WTC11 (cell line): ENCODE measurements at places on chromosomes 2 and 18.
A peak's percentile ranks its signal among the peaks of the same experiment; 100 is the strongest.

DNA sequence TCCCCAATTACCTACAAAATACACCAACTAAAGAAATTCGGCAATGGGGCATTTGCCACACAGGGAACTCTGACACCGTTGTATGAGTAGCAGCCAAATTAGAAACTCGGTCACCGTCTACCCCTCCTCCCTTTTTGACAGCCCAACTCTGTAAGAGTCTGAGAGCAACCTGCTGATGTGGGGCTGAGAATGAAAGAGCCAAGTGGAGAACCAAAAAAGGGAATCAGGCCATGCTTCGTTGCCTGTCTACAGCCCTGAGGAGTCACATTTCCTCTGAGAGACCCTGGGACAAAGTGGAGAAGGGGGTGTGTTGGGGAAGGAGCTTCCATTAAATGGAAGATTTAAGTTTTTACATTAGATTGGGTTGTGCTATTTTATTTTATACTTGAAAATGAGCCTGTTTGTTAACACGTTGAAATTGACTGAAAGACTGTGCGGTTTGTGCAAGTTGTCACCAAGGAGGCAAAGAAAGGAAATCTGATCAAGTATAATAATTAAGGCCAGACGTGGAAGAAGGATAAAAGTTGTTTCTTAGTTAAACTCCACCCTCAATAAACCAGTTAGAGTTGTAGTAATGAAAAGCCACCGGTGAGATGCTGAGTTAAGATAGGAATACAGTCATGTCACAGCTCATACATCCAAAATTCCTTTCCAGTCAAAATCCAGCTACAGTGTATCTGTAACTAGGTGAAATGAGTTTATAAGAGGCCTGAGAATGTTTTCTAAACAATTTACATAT, 131.7 kb upstream of the CREB1 start:
- no peak overlapping the region for H3K4me3 ChIP-seq
- H3K27me3 ChIP-seq, result no peaks in the 10 kb centered on the region
- no peak overlapping the region for H3K27ac ChIP-seq
- H3K36me3 ChIP-seq, result no peaks in the 10 kb centered on the region

DNA sequence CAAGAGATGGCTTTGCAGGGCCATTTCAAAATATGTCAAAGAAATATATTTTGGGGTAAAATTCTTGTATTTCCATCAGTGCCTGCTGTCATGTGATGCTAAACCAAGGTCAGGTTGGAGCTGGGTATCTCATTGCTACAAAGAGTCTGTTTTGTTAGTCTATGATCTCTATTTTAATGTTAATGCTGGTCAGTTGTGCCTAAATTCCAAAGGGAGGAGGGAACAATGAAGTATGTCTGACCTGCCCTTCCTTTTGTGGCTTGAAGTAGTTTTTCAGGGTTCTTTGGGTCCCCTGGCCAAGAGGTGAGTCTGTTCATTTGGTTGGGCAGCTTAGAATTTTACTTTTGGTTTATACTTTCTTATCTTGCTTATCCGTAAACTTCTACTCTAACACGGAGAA, 61.6 kb upstream of the DYNAP start:
- DNase-seq, result no peak
- H3K36me3 ChIP-seq, result peaks cover 13% of the 10 kb centered on the region
- peaks cover 6% of the 10 kb centered on the region for H3K27me3 ChIP-seq
- H3K4me1 ChIP-seq, result peaks cover 67% of the 10 kb centered on the region
- H3K27ac ChIP-seq, result peak overlapping the region; percentile 98

- no peak overlapping the region for H3K4me3 ChIP-seq
- H3K4me1 ChIP-seq, result no peaks in the 10 kb centered on the region
- H3K36me3 ChIP-seq, result peaks cover 31% of the 10 kb centered on the region
- no peaks in the 10 kb centered on the region; the same call in 1 of the 2 replicates for H3K27me3 ChIP-seq
- H3K27ac ChIP-seq, result no peak overlapping the region
Observed at GRCh38 chr2:116859708-116860107, 954.8 kb upstream of the DDX18 start.

GRCh38 chr2:240898731-240899467, 2.9 kb upstream of the MAB21L4 start:
- no peaks in the 10 kb centered on the region for H3K27me3 ChIP-seq
- DNase-seq, result no peak
- H3K36me3 ChIP-seq, result peaks cover 3% of the 10 kb centered on the region
- H3K4me3 ChIP-seq, result no peak overlapping the region
- H3K27ac ChIP-seq, result no peak overlapping the region

DNA sequence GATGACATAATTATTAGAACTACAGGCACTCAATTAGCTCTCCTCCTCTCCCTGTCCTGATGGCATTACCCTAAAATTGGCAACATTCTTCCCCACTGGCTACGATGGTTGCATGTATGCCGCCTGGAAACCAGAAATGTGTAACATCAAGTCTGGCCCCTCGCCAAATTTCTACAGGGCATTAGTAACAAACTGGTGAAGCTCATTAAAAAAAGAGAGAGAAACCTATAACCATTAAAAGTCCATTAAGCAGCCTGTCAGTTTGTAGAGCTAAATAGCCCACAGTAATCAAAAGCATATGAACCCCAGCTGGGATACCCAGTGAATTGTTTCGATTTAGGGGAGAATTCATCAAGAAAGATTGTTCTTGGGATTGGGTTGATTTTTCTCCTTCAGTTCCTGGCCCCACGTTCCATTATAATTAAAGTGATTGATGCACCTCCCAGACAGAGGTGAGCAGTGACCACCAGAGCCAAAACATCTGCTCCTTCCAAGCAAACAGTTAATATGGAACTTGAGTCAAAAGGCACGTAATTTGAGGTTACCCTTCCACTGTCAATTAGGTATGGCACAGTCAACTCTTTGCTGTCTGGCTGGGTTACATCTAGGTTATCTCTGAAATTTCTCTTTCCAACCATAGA, 208.6 kb downstream of the C1D start:
- H3K4me3 ChIP-seq, result no peak overlapping the region
- DNase-seq, result no peak
- no peaks in the 10 kb centered on the region; the same call in 1 of the 2 replicates for H3K27me3 ChIP-seq
- H3K36me3 ChIP-seq, result no peaks in the 10 kb centered on the region
- no peak overlapping the region for H3K27ac ChIP-seq

DNA sequence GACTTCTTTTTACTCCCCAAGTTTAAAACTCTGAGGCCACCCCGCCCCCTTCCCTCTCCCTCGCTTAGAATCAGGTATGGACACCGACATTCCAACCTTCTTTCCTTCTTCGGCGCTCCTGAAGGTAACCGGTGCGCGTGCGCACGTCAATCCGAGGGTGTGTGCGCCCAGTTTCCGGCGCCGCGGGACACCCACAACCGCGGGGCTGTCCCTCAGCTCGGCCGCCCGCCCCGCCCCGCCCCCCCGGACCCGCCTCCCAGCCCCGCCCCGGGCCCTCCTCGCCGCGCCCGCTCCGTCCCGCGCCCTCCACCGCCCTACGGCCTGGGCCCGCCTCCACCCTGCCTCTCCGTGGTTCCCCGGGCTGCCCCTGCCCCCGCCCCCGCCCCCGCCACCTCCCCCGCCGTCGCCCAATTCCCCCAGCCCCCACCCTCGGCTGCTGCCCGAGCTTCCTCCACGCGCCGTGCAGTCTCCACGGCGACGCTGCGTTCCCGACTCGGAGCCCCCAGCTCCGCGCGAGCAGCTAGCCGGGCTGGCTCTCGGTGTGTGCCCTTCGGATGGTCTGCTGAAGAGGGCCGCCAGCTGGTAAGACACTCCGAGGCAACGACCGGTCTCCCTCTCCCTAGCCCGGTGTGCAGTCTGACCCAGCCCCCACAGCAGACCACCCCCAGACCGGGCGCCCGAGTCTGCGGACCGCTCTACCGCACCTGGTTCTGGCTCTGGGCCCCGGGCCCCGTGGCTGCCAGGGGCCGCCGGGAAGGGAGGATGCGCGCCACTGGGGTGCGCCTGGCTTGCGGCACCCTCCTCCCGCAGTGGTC, 635 bp downstream of the ERICH2 start:
- peak overlapping the region; percentile 86 for H3K4me3 ChIP-seq
- H3K27ac ChIP-seq, result peak overlapping the region; percentile 84
- peak; percentile 84 for DNase-seq
- H3K36me3 ChIP-seq, result no peaks in the 10 kb centered on the region
- H3K27me3 ChIP-seq, result peaks cover 5% of the 10 kb centered on the region

GRCh38 chr2:20589975-20590703, 60.8 kb downstream of the HS1BP3 start:
- no peak overlapping the region for H3K27ac ChIP-seq
- no peak for DNase-seq
- no peak overlapping the region for H3K4me3 ChIP-seq
- H3K27me3 ChIP-seq, result no peaks in the 10 kb centered on the region; the same call in 1 of the 2 replicates
- H3K36me3 ChIP-seq, result no peaks in the 10 kb centered on the region

- peaks cover 2% of the 10 kb centered on the region; the same call in 1 of the 2 replicates for H3K27me3 ChIP-seq
- peaks cover 2% of the 10 kb centered on the region; the same call in 1 of the 2 replicates for H3K36me3 ChIP-seq
- 0 out of 2 replicates have a peak, but pooled peaks cover 4% of the 10 kb centered on the region for H3K4me1 ChIP-seq
- no peak overlapping the region for H3K27ac ChIP-seq
- H3K4me3 ChIP-seq, result no peak overlapping the region
Observed at GRCh38 chr2:237923481-237924163, 43.2 kb upstream of the UBE2F start.

DNA sequence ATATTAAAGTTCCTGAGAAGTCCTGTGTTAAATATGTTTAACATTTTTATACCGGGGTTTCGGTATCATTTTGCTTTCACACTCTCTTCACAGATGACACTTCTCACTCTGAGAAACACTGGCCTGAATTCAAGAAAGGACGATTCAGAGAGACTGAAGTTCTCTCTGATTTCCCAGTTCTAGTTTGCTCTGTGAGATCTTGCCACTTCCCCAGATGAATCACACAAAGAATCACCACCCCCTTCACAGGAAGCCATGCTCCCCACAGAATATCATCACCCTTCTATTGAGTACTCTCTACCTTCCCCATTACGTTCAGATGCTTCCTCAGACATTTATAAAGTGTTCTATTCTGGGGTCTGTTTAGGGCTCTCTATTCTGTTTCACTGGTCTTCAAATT, 16.1 kb upstream of the CD207 start:
- no peak for DNase-seq
- no peaks in the 10 kb centered on the region for H3K4me1 ChIP-seq
- no peaks in the 10 kb centered on the region for H3K36me3 ChIP-seq
- peaks cover 35% of the 10 kb centered on the region for H3K27me3 ChIP-seq

GRCh38 chr2:217643789-217644301, 358.9 kb downstream of the TNS1 start:
- H3K27me3 ChIP-seq, result no peaks in the 10 kb centered on the region; the same call in 1 of the 2 replicates
- H3K36me3 ChIP-seq, result no peaks in the 10 kb centered on the region
- no peak for DNase-seq
- H3K4me3 ChIP-seq, result no peak overlapping the region
- no peak overlapping the region for H3K27ac ChIP-seq

DNA sequence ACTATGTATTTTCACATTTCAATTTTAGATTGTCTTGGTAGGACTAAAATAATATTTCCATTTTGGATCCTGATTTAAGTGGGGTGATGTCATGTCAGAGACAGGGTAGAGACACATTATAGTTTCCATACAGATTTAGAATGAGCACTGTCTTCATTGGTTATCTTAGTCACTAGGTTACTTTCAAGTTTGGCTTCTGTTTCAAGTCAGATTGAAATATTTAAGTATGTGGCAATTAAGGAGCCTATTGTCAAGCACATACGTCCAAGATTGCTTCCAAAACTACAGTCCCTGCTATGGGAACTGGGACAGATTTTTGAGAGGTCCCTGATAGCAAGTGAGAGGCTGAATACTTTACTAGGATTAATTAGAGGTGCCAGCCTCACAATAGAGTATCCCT, 89.2 kb upstream of the FAM117B start:
- no peak overlapping the region for H3K4me3 ChIP-seq
- peaks cover 21% of the 10 kb centered on the region for H3K4me1 ChIP-seq
- H3K36me3 ChIP-seq, result peaks cover 7% of the 10 kb centered on the region; the same call in 1 of the 2 replicates
- no peaks in the 10 kb centered on the region for H3K27me3 ChIP-seq

- no peak for DNase-seq
- H3K27ac ChIP-seq, result no peak overlapping the region
- H3K27me3 ChIP-seq, result no peaks in the 10 kb centered on the region
- peaks cover 26% of the 10 kb centered on the region for H3K4me1 ChIP-seq
Observed at GRCh38 chr18:4004183-4004829, 450.8 kb downstream of the DLGAP1 start.

DNA sequence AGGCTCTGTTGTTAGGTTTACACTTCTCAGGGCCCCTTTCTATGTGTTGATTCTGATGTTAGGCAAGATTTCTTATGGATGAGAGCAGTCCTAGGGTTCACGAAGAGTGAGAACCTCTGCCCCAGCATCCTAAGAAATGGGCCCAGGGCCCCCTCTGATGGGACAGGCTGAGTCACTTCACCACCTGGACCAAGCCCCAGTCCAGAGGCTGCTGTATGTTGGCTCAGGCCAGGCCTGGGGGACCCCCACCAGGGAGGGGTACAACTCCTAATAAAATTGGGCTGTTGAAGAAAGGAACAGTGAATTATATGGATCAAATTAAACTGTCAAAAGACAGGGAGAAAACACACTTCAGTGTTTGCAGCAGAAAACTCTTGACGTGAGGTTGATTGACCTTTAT, 365.9 kb upstream of the HS6ST1 start:
- no peak for DNase-seq
- H3K36me3 ChIP-seq, result no peaks in the 10 kb centered on the region
- no peak overlapping the region for H3K4me3 ChIP-seq
- H3K27me3 ChIP-seq, result no peaks in the 10 kb centered on the region

- H3K27ac ChIP-seq, result no peak overlapping the region
- DNase-seq, result no peak
Observed at GRCh38 chr18:73365018-73365417, 497.2 kb upstream of the NETO1 start.

GRCh38 chr18:77622009-77622692, 372.5 kb downstream of the GALR1 start:
- H3K27ac ChIP-seq, result no peak overlapping the region
- no peaks in the 10 kb centered on the region for H3K27me3 ChIP-seq
- H3K36me3 ChIP-seq, result no peaks in the 10 kb centered on the region; the same call in 1 of the 2 replicates
- DNase-seq, result no peak
- no peak overlapping the region for H3K4me3 ChIP-seq

DNA sequence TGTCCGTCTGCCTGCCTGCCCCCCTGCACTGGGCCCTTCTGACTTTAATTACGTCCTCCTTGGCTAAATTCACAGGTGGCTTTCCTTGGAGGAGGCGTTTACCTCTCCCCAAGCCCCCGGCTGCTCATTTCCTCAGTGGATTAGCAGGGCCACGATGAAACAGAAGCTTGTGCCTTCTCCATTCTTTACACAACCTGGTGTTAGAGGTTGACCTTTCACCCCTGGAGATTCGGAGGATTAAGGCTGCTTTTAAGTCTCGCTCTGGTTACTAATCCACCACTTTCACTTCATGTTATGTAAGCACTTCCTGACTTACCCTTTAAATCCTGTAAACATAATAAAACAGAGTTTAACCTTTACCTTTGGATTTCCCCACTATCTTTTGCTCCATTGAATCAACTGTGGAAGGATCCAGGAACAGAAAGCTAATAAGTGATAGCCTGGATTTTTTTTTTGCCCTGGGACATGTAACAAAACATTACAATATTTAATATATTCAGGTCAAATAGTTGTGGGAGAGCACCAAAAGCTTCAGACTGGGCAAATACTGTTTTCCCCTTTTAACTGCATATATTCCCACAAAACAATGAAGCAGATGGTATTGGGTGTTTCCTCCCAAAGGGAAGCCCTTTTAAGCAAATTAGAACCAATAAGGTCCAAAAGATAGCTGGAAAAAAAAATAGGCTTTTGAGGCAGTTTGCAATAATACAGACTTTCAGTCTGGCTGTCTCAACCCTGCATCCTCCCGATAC, 370.2 kb downstream of the EN1 start:
- DNase-seq, result no peak
- no peak overlapping the region for H3K4me3 ChIP-seq
- no peaks in the 10 kb centered on the region for H3K36me3 ChIP-seq
- peak overlapping the region; percentile 57 for H3K27ac ChIP-seq
